ENCODE measurements at places on chromosomes 3 and 15.

DNA sequence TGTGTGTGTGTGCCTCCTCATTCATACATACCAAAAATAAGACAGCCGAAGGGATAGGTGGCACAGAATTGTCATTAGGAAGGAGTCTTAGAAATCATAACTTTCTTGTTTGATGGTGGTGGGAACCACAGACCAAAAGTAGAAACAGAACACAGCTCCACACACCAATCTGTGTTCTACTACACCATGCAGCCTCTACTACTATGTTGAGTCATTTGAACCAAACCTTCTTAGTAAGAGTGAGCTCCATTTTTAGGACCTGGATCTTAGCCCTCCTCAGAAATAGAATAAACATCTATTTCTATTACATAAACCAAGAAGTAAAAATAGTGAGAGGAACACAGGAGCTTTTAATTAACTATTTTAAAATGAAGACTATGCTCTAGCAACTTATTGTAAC, 27.9 kb upstream of the PLCH1 start:
- DNase-seq: no peak

DNA sequence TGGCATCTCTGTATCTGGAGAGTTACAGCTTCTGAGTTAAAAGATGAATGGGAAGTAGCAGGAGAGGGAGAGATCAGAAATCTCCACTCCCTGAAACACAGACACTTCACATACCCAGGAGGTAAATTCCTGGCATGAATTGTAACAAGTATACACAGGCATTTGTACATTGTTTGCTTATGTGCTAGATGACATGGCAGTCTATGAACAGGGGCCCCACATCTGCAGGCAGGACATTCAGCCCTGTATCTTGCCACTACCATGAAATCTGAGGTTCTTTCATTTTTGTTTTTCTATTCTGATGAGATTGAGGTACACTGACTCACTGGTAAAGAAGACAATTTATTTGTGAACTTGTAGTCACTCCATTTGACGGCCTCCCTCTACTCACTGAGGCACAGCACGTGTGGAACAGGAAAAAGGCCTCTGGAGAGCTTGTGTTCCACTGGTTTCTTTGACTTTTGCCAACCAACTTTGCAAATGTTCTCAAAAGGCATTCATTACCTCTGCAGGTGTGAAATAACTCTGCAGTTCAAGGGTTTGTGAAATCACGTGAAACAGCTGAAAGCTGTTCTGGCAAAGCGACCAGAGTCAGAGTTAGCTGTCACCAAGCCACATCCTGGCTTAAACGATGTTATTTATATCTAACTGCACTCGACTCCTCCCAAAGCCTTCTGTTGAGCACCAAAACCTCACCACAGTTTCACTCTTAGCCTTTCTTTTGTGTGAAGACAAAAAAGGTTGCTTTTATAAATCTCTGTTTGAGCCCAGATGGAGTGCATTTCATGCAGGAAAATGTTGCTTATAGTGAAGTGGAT, 401.3 kb upstream of the CFAP20DC start:
- no peak for DNase-seq

DNA sequence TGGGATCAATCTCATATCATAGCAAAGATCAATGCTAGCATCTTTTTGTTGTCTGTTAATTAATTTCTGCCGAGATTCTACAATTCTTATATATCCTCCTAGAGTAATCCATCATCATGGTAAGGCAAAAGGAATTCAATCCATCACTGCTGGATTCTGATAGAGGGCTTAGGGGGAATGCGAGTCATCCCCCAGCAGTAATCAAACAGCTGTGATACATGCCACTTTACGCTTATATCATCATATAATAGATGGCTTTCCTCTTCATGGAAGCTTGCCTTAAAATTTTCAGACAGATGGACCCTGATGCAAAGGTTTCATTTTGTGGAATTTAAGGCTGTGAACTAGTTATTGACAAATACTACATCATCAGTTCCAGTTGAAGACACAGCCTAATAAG, 645.9 kb downstream of the CADM2 start:
- DNase-seq: no peak

DNA sequence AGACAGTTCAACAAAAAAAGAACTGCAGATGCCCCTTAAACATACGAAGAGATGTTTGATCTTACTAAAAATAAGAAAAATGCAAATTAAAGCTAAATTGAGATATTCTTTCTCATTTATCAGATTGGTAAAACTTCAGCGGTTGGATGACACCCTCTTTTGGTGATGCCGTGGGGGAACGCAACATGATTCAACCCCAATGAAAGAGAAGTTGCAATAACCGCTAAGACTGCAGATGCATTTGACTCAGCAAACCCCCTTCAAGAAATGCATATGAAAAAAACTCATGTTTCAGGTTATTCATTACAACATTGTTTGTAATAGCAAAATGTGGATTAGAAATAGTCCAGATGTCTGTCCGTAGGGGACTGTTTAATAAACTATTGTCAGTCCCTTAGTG, 3.6 kb downstream of the KLHL6 start:
- no peak for DNase-seq

DNA sequence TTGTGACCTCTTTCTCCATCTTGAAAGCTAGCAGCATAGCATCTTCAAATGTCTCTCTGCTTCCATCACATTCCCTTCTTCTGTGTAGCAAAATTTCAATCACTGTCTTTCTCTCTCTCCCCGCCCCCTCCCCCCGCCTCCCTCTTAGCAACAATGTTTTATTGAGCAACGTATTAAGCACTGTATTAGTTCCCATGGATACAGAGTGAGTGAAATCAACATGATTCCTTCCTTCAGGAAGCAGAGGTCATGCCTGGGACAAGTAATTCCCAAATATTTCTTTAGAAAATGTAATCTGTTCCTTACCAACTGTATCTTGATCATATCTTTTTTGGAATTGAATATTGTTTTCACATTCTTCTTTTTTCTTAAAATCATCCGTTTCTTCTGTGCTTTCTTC, 373.7 kb upstream of the NECTIN3 start:
- no peak for DNase-seq

GRCh38 chr3:164397462-164397861, 680.8 kb downstream of the SI start:
- no peak for DNase-seq

DNA sequence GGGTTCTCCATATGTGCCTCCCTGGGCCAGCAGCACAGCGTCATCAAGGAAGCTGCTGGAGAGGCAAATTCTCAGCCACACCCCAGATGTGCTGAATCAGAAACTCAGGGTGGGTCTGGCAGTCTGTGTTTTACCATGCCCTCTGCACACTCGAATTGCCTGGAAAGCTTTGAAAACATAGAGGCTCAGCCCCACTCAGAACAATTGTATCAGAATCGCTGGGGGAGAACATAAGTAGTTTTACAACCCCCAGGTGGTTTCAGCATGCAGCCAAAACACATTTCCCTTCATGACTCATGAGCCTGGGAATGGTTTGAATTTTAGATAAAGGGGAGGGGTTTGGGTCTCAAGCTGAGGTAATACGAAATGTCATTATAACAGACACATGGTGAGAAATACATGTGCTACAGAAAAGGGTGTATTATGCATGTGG, 9.6 kb downstream of the TGM4 start:
- no peak for DNase-seq
